CD4-positive, alpha-beta T cell treated with Interleukin-6 at 100 ng/mL for 8 hours (primary cell): ENCODE measurements at places on chromosomes 7 and 10.
A peak's percentile ranks its signal among the peaks of the same experiment; 100 is the strongest.

GRCh38 chr10:79399223-79399831 lies 46.1 kb downstream of the ZCCHC24 start:
- DNase-seq, result no peak

DNA sequence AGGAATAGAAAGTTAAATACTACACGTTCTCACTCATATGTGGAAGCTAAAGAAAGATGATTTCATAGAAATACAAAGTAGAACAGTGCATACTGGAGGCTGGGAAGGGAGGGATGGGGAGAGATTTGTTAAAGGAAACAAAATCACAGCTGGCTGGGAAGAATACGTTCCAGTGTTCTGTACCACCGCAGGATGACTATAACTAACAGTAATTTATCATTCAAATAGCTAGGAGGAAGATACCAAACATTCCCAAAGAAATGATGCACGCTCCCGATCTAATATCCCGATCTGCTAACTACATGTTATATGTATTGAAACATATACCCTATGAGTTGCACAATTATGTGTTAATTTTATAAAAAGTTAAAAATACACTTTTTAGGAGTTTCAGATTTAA lies 162.3 kb downstream of the ZMYND11 start:
- no peak for DNase-seq

- DNase-seq, result no peak
These were observed 7.3 kb upstream of the MNX1 start for GRCh38 chr7:157017603-157018327.

GRCh38 chr10:74967911-74968666 lies 141.7 kb downstream of the KAT6B start:
- DNase-seq, result peak; percentile 2

DNA sequence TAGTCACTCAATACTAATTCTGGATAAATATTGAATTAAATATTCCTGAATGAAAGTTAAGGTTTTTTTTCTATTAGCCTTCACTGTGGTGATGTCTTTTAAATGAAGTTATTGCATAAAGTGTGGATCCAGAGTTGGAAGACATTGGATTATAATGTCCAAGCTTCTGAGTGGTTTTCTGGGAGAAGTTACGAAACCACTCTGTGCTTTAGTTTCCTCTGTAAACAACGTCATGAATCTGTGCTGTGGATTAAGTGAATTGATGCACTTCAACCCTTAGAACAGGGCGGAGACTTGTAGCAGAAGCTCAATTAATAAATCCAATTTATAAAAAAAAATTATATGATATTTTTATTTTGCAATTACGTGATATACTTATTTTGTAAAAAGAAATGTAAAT lies 271.7 kb downstream of the BICC1 start:
- DNase-seq, result no peak

GRCh38 chr10:62866451-62866850 lies 50.3 kb upstream of the EGR2 start:
- no peak for DNase-seq

DNA sequence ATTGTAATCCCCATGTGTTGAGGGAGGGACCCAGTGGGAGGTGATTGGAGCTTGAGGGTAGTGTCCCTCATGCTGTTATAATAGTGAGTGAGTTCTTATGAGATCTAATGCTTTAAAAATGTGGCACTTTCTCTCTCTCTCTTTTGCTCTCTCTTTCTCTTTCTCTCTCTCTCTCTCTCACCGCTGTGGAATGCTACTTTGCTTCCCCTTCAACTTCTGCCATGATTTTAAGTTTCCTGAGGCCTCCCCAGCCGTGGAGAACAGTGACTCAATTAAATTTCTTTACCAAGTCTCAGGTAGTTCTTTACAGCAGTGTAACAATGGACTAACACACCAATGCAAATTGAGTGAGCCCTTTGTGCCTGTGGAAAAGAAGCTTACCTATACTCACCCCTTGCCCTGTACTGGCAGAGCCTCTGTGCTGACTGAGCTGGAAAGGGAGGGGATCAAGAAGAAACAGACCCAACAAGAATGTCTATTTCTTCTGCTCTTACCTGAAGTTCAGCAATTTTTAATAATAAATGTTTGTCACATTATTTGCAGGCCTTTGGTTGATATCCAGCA lies 642.5 kb upstream of the KCND2 start:
- DNase-seq, result no peak

DNA sequence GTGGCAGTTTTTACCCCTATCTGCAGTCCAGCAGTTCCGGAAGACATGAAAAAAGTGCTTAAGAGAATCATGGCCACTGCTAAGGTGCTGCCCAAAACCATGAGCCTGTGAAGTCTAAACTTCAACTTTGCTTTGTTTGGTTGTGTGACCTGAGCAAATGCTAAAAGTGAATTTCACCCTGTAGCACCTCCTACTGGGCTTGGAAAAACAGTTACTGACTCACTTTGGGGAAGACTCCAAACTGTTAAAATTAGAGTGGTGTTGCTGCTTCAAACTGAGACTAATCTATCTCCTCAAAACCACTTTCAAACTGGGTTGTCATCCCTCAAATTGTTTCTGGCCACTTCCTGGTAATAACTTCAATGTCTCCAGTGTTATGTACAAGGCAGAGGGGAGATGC lies 21.3 kb downstream of the MKX start:
- DNase-seq, result no peak

DNA sequence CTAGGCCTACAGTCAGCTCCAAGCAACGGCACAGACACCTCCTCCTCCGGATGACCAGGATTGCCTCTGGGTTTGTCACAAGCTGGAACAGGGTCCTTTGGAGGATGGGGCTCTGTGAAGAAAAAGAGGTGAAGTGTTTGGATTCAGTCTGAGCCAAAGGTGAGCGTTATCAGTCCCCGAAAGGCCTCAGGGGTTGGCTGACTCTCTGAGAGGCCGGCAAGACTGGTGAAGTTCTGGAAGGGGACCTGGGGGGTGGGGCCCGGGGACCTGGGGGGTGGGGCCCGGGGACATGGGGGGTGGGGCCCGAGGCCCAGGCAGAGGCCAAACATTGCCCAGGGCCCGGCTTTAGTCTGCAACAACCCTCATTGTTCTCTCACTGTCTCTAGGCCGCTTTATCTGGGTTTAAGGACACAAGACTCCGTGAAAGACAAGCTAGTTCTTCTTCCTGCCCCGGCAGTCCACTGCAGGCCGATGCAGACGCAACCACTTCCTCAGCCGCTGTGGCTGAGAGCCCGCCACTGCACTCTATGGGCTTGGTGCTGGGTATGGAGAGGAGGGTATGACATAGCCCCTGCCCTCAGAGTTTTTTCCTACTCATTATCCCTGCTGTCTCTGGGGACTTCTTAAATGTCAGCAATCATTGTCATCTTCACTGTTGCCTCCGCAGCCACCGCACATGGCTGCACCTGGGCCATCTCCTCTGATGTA lies 27.4 kb upstream of the PSAP start:
- no peak for DNase-seq

- no peak for DNase-seq
These were observed 158.0 kb downstream of the CACNB2 start for GRCh38 chr10:18298256-18298655.

GRCh38 chr7:139118805-139119485 lies 9.4 kb upstream of the ZC3HAV1 start:
- DNase-seq, result peak; percentile 27

DNA sequence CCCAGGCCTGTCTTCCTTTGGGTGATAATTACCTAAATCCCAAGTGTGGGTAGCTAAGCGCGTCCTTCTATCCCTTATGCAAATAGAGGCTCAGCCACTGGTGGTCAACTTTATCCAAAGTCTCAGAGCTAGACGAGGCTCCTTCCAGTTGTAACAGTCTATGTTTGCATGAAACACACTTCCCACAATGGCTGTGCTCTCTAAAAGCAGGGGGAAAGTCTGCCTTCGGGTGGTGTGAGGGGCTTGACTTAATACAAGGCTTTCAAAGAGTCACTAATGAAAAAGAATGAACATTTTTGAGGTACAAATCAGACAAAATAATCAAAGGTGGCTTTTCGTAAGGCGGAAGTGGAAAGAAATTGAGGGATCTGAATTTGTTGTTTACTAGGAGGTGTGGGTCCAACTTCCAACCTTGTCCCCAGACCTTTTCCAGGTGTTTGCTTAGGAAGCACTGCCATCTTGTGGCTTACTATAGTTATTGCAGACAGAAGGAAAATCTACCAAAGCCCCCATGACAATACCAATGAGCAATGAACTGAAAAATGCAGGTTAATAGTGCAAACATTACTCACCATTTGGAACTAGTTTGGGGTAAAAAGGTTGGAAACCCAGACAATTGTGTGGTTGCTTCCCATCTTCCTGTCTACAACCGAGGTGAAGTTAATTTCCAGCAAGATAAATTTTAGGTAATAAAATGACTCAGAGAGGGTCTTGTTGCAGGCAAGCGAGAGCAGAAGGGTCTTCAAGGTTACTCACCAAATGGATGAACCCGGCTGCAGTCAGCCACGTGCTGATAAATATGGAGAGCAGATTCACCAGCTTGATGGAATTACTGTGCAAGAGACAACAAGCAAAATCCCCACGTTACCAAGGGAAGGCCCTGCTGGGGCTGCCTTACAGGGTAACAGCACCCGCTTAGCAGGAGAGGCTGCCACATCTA lies 525.7 kb downstream of the KCNMA1 start:
- peak; percentile 7 for DNase-seq
